ENCODE measurements at places on chromosomes 6 and 20.
A peak's percentile ranks its signal among the peaks of the same experiment; 100 is the strongest.

GRCh38 chr20:19508449-19508848, 249.6 kb upstream of the RIN2 start:
- no peak for DNase-seq

DNA sequence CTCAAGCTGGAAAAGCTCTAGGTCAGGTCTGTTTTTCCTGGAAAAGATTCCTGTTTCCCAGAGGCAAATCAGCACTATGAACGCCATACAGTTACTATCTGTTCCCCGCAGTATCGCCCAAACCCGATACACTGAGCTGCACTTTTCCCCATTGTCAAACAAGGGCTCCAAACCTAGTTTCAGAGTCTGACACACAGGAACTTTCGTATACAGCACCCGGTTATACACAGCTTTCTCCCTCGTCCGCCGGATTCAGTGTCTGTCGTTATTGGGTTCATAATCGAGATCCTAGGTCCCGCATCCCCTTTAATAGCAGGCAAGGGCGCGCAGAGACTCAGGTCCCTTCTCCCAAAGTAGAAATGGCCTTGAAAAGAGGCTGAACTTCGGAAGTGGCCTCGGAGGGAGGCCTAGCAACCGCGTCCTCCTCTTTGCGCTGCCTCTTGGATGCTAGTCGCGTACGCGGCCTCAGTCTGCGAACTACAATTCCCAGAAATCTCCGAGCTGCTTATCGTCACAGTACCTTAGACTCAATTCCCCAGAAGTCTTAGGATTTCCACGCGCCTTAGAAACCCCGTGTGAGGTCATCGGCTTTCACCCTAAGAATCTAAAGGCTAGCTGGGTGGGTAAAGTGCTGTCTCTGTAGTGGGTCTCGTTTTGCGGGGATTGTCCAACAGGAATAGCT, 34.2 kb downstream of the ZNF391 start:
- peak; percentile 26 for DNase-seq

DNA sequence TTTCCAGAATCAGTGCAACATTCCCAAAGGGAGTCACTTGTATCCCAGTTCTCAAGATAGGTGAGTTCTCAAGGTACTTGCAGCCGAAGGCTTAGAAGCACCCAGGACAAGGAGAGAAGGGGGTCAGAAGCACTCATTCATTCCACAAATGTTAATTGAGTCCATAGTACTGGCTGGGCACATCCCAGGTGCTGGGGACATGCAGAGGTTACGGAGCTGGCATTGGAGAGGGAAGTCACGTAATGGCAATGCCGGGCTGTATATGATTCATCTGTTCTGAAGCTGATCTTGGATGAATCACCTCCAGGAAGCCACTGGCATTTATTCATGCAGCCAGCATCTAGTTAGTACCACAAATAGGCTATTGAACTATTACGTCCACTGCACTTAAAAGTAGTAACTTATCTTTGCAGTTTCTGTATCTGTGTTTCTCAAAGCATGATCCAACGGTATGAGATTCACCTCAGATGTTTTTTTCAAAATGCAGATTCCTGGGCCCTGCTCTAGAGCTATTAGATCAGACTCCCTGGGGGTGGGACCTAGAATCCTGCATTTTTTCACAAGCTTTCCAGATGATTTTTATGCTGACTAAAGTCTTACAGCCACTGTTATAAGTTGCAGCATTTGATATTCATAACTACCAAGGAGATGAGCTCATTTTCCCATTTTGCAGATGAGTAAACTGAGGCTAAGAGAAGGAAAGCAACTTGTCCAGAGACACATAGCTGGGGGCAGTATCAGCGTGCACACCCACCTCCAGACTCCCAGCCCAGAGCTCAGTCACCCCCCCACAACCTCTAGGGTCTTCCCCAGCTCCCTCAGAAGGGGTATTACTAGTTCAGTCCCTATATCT, 44.1 kb upstream of the ID1 start:
- peak; percentile 94 for DNase-seq

- DNase-seq, result no peak
Observed at GRCh38 chr6:163728442-163729126, 314.1 kb downstream of the QKI start.

DNA sequence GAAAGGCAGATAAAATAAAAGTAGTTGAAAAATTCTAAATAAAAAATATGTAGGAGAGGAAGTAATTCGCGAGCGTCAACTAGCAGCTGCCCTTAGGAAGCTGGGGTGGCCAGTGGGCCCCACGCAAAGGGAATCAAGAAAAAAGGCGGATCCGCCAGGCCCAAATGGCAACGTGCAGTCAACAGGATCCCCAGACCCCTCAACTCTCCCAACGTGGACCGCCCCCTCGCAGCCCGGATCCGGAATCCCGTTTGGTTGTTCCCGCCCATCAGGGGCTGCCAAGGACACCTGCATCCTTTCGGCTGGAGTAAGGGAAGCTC, 296 bp downstream of the DZANK1 start:
- no peak for DNase-seq

DNA sequence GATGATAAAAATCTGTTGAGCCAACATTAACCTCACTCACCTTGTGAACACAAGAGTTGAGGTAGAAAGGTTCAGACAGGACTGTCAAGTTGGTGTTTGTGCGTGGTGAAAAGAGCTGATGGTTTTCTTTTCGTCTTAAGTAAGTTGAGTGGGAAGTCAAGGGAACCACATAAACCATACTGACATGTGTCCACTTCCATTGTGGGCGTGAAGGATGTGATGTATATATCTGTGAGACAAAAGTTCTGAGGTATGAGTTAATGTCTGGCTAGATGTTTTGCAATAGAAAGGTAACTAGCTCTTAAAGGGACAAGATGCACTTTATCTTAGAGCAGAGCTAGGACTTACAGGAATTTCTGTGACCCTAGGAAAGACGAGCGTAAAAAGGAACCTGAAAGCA, 1272.1 kb upstream of the ADGRB3 start:
- DNase-seq, result no peak

GRCh38 chr20:4978050-4978918, 23.0 kb downstream of the SLC23A2 start:
- DNase-seq, result peak; percentile 85

DNA sequence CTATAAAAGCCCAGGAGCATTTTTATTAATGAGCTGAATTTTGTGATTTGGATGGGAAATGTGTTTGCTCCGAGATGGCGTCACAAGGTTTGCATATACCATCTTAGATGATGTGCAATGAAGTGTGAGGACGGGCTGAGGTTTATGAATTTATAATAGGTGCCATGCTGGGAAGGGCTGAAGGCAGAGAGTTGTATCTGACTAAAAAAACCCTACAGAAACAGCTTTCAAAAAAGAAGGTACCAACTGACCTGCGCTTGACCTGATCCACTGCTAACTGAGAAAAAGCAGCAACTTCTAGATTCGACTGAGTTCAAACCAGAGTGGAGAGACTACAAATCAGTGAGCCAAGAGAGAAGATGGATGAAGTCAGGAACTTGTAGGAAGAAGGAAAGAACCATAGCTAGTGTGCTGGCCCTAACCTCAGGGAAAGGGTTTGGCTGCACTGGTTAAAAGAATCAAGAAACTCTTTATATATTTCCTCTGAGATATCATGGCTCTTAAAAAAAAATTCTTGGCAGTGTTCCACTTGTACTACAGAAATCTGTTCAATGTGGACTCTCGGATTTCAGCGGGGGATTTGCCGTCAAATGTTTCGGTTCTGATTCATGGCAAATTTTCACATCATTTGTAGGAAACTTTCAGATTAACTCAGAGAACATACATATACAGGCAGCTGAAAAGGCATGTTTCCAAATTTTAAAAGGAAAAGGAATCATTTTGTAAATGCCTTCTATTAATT, 56.5 kb upstream of the HDGFL1 start:
- peak; percentile 8 for DNase-seq

DNA sequence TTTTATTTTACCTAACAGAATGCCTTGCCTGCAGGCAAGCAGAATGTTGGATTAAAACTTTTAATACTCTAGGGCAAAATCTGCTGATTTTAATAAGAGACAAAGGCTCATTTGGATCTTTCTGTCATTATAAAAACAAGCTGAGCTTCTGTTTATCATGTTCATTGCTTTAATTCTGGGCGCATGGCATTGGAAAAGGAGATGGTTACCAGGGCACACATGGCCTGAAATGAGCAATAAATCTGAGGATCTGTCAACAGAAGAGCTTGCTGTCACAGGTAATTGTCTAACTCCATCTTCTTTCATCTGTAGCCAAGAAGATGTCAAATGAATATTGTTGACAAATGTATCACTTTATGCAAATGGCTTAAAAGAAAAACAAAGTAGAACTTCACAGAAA, 439.6 kb downstream of the DOK5 start:
- DNase-seq, result no peak

DNA sequence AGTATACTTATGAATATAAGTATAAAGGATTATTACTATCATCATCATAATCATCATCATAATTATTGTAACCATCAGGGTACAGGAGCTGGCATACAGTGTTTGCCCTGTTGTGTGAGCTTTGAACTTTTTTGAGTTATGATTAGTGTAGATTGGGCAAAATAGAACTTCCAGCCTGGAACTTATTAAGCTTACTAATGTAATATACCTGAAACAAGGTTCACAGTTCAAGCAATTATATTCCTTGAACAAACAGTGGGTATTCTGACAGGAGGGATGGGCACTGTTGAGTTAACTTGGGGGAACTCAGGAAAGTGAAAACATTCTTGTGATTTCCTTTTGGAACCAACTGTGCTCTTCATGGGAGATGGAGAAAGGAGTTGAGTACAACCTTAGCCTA, 680.0 kb downstream of the DOK5 start:
- no peak for DNase-seq

DNA sequence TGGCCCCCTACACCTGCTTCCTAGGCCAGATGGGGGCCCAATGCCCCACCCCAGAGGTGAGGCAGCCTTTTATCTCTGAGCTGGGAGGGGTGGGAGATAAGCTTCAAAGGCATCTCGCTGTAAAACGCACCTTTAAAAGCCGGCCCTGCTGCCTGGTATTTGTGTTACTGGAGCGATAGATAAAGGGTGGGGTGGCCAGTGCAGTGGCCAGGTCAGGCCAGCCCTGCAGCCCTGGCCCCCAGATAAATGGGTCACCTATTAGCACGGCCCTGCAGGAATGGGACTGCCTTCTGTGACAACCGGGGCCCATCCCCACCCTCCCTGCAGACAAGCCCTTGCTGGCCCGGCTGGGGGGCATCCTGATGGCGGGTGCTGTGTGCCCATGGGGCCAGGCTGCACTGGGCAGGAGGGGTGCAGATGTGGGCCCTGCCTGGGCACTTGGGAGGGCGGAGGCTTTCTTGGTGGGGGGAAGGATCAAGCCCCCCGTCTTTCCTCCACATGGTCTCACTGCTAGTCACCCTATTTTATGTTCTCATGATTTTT, 3.0 kb upstream of the RBBP8NL start:
- DNase-seq, result no peak

- DNase-seq, result no peak
Observed at GRCh38 chr6:15783484-15783883, 120.7 kb upstream of the DTNBP1 start.

GRCh38 chr20:18511571-18511970, 3.8 kb downstream of the SEC23B start:
- no peak for DNase-seq

GRCh38 chr6:2531426-2532215, 219.1 kb downstream of the MYLK4 start:
- peak; percentile 51 for DNase-seq

- DNase-seq, result peak; percentile 56
Observed at GRCh38 chr20:49562311-49563014, 5.5 kb downstream of the PTGIS start.

DNA sequence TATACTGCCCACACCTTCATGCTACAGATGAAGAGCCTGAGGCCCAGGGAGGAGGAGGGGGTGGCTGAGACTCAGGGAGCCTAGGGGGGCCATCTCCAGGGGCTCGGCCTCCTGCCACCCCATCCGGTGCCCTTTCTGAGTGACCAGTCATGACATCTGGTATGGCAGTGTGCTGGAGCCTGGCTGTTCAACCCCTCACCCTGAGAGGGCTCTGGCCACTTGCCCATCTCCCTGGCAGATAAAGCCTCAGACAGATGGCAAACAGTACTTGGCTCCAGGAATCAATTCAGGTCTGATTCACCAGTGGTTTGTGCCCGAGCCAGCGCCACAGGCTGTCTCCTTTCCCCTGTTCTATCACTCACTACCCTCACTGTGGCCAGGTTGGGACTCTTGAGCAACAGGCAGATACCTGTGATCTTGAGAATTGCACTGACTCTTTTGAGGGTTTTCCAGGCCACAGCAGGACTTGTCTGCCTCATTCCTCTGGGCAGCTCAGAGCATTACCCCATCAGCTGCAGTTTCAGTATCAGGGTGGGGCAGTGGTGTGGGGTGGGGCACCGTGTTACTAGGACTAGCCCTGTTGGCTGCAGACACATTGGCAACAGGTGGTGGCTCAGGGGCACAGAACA, 22.8 kb downstream of the SRSF3 start:
- DNase-seq, result no peak

DNA sequence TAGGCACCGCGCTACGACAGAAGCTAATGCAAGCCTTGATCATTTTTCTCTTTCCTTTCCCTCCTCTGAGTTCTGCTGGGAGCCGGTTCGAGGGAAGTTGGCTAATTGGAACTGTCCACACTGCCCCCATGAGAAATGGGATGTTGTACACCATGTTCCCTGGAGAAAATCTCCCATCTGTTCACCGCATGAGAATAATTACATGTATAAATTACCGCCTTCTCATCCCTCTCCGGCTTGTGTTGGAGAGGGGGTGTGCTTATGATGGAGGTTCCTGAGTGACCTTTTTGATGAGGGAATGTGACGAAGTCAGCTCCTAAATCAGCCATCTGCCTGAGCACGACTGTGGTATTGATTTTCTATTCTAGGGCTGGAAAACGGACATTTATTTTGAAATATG, 320.2 kb upstream of the SULF2 start:
- DNase-seq, result no peak

DNA sequence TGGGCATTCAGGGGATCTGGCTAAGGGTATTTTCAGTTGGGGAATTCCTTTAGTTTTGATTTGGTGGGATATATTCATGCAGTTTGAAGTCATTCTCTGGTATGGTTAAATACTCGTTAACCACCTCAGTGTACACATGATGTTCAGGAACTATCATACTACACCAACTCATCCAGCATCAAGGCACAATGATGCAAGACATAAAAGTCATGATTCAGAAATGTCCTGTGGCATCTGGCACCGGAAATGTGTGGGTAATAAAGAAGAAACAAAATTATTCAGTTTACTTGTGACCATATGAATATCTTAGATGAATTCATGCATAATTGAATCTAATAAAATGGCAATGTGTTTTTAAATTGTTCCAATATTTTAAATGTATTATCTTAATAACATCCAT, 129.0 kb upstream of the BMP5 start:
- no peak for DNase-seq

Data from fibroblast of villous mesenchyme (primary cell).